Activated naive CD8-positive, alpha-beta T cell treated with anti-CD3 and anti-CD28 coated beads, Interleukin-2, amount 50 U/mL, for 24 hours (primary cell): ENCODE measurements at places on chromosomes 5 and 9.

DNA sequence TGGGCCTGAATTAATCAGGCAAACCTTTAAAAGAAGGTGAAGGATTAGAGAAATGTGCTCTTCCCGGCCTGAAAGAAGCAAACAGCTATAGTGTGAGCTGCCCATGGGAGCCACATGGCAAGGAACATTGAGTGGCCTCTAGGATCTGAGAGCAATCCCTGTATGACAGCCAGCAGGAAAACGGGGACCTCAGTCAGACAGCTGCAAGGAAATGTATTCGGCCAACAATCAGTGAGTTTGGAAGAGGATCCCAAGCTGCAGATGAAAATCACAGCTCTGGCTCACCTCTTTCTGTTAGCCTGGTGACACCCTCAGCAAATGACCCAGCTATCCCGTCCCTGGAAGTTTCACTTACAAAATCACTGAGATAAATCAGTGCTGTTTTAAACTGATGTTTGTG, 309.2 kb downstream of the SH3GL2 start:
- DNase-seq: no peak

DNA sequence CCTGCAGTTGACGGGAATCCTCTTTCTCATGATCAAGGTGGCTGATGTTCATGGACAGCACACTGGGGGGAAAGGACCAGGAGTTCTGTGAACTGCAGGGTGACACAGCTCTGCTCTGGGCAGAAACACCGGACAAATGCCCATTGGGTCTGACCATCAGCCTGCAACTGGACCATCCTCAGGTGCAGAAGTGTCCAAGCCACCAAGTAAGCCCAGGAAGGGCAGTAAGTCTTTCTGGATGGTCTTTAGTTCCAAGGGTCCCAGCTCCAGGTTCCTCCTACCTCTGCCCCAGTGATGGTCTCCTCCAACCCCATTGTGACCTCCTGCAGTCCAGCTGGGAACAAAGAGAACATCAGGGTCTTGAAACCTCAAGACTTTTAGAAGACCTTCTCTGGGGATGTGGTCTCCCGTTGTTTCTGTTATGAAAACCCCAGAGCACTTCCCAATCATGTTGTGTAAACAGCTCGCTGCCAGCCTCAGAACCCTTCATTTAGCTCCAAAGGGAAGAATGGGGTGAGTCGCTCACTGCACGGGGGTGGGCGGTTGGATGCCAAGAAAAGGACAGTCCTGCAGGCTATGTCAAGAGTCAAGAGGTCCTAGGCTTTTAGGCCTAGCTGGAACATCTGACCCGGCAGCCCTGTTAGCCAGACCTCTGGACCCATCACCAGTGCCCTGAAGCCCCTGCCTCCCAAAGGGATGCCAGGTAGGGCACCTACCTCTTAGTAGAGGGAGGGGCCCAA, 41.8 kb upstream of the TCF7 start:
- DNase-seq: no peak

GRCh38 chr5:2738700-2739359, 12.6 kb downstream of the IRX2 start:
- no peak for DNase-seq

DNA sequence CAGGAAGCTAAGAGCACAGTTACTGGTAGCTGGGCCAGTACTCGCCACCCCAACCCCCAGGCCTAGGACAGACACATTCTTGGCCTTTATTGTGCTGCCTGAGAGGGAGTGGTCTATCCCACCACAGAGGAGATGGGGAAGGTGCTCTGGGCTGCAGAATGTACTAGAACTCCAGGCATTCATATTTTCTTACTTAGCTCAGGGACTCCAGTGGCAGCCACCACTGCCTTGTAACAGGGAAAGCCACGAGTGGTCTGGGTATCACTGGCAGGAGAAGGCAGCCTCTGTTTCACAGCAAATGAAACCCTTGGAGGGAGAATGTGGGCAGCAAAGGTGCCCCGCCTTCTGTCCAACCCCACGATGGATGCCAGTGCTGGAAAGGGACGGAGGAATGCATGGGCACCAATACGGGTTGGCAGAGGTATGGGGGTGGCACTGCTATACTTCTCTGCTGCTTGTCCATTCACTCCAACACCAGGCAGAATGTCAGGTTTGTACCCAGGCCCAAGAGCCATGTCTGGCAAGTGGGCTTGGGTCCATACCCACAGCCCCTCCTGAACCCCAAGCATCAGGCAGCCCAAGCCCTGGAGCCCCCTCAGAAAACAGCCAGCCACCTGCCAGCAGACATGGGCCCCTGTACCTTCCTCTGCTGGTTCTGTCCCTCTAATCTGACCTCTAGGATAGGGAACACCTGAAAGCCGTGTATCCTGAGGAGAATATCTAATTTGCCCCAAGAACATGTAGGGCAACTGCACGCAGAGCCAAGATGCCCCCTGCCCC, 4.6 kb downstream of the SEPTIN8 start:
- DNase-seq: no peak

GRCh38 chr5:60487885-60488442, 212.0 kb downstream of the DEPDC1B start:
- no peak for DNase-seq

DNA sequence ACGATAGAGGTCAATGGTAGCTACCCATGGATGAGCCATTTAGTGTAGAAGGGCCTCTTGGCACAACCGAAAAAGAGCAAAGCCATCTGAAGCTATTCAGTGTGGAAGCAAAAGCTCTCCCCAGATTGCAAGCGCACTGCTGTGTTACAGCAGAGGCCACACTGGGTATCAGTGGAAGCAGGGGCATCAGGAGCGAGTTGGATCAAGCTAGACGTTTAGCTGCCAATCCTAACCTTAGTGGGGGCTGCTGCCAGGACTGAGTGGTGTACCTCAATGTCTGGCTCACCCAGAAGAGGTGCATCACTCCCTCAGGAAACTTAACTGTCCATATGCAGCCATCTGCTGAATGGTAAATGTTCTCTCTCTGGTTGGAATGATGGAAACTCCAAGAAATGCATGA, 44.5 kb downstream of the RAPGEF1 start:
- DNase-seq: no peak

DNA sequence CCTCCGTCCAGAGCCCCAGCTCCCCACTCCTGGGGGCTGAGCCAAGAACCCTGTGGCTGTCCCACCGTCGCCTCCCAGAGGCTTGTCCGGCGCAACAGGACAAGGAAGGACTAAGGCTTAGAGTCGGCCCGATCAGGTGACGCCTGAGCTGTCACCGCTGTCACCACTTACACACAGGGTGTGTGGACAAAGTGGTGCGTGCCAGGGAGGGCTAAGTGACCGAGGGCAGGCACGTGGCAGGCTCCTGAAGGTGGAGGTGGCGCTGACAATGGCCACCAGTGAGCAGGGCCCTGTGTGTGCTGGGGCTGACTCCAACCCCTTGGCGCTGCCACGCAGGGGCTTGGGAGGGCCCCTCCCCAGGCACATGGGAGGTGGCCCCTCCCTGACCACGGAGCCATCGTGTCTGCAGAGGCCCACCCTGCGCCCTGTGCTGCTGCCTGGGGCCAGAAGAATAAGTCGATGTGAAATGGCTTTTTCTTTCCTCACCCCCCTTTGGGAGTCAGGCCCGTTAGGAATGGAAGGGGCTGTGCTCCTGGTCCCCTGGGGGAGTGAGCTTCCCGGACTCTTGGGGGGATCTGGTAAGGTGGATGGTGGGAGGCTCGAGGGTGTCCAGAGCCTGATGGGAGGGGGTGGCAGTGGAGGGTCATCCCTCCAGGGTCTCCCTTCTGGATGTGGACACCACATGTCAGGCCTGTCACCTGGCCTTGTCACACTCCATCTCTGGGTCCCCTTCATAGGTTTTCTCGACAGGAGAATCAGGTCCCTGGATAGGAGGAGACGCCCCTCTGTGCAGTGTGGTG, 2.6 kb upstream of the GPSM1 start:
- no peak for DNase-seq

- DNase-seq: no peak
Observed at GRCh38 chr9:125644819-125645507, 62.0 kb downstream of the MAPKAP1 start.

- no peak for DNase-seq
Observed at GRCh38 chr5:37806016-37806415, 33.8 kb downstream of the GDNF start.

- peak; percentile 16 for DNase-seq
Observed at GRCh38 chr5:66945389-66946349, 250.9 kb downstream of the CD180 start.

GRCh38 chr5:14710313-14710994, 45.9 kb downstream of the OTULIN start:
- no peak for DNase-seq

DNA sequence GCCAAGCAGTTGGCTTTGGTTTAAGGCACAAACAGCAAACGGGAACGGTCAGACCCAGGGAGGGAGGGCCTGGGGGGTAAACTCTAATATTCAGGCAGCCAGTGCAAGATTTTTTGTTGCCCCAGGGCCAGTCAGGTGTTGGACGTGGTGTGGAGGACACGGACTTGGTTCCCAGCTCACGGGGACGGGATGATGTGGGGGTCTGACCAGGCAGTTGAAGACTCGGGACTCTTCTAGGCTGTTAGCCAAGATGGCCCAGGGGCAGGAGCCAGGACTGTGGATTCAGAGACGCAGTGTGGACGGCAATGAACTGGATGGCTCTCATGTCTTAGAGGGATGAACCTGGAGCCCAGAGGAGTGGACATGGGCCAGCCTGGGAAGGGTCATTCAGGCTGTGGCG, 169.2 kb downstream of the C9orf50 start:
- no peak for DNase-seq

DNA sequence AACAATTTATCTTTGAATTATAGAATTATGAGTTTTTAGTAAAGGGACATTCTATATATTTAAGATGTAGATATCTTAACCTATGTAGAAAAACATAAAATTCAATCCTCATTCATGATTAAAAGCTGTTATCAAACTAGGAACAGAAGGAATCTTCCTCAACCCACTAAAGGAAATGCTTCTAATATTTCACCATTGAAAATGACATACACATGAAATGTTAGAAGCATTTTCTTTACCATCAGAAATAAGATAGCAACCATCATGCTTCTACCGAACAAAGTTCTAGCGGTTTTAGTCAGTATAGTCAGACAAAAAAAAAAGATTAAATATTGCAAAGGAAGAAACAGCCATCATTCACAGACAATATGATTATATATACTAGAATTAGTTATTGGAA, 32.2 kb downstream of the SHOC1 start:
- no peak for DNase-seq

- no peak for DNase-seq
Observed at GRCh38 chr9:8754751-8755150, 955.2 kb upstream of the DMAC1 start.

GRCh38 chr9:136541179-136541578, 4.7 kb downstream of the NOTCH1 start:
- no peak for DNase-seq

- no peak for DNase-seq
Observed at GRCh38 chr5:154168395-154168794, 22.1 kb upstream of the GALNT10 start.

DNA sequence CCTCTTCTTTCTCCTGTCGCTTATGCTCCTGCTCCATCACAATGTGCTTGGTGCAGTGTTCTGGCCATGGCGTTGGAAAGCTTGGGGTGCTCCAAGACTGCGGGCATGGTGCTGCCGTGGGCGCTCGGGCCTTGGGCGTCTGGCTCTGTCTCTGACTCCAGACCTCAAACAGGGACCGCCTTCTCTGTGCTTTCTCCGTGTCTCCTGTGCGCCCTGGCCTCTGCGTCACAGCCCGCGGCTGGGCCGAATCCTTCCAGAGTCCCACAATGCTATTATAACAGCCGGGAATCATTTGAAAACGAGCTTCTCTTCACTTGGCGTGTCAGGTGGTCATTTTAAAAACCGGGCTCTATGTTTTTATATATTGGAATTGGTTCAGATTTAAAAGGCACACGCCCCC, 32.4 kb upstream of the PUM3 start:
- DNase-seq: no peak

GRCh38 chr9:114619191-114619761, 8.2 kb downstream of the TMEM268 start:
- no peak for DNase-seq

- peak; percentile 38 for DNase-seq
Observed at GRCh38 chr5:6780802-6781391, 67.7 kb downstream of the TENT4A start.

GRCh38 chr5:168481330-168481788, 4.9 kb upstream of the RARS1 start:
- no peak for DNase-seq

- no peak for DNase-seq
Observed at GRCh38 chr9:126132746-126133145, 193.9 kb upstream of the MVB12B start.

DNA sequence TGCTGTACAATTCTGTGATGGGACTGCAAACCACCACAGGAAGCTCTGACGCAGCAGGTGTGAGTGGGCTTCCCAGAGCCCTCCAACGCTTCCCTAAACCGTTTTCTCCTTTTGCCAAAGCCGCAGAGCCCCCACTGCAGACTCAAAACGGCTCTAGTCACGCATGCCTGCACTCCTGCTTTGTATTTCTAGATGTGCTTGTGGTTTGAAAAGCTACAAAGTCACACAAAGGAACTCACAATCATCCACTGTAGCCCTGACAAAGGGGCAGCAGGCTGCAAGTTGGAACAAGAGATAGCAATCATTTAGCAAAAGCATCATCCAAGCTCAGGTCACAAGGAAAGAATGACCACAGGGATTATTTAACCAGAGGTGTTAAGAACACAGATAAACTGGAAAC, 79.3 kb downstream of the PTPN3 start:
- peak; percentile 27 for DNase-seq

DNA sequence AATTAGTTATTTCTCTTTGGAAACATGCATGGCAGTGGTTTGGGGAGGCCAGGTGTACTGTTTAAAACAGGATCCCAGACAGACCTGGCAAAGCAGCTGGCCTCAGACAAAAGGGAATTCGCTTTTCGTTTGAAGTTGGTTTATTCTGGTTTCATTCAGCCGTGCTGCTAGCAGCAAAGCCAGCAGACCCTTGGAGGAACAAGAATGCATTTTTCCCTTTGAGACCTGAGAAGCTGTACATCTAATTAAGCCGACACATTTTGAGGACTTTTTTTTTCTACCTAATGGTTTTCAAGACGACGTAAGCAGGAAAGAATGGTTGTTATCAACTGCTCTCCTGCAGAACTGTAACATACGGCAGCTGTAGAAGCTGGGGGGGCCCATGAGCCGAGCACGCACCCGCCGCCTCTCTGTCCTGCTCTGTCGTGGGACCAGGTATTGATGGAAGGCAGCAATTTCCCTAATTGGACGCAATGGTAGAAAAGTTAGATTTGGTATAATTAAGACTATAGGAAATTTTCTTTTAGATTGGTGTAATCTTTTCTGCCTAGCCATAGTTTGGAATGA, 13.6 kb downstream of the PLEKHG4B start:
- no peak for DNase-seq

DNA sequence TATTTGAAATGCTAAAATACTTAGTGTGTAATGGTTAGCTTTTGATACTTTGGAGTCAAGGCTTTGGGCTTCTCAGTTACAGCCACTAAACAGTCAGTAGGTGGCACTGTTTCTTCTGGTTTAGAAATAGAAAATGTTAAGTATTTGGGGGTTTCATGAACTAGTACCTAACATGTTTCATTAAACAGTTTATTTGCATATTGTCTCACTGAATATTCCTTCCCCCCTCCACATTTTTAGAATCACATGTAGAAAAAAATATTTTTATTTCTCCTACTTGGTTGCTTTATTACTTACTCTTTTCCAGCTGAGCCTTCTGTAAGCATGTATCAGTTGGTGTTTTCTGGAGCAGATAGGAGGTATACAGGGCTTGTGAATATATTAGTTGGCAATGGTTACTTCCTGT, 48.0 kb downstream of the IPO11 start:
- DNase-seq: no peak

- no peak for DNase-seq
Observed at GRCh38 chr9:98627296-98627695, 81.4 kb downstream of the GABBR2 start.

GRCh38 chr5:32342656-32343055, 29.9 kb upstream of the MTMR12 start:
- no peak for DNase-seq
